ENCODE measurements at places on chromosomes 1 and 21. TPM values are rescaled to one million over a fixed set of nuclear protein-coding genes. Genes with fewer than 3 reads are reported as not detected.
A peak's percentile ranks its signal among the peaks of the same experiment; 100 is the strongest.

GRCh38 chr1:151516031-151516511, 4.9 kb downstream of the CGN start:
- no peak overlapping the region for H3K27ac ChIP-seq
- no peaks in the 10 kb centered on the region for H3K36me3 ChIP-seq
- no peaks in the 10 kb centered on the region for H3K27me3 ChIP-seq
- H3K4me1 ChIP-seq = peaks cover 12% of the 10 kb centered on the region

The LCE1F gene
- not detected for total RNA-seq

- H3K36me3 ChIP-seq = no peaks in the 10 kb centered on the region
- no peaks in the 10 kb centered on the region for H3K27me3 ChIP-seq
- no peak for DNase-seq
- H3K27ac ChIP-seq = no peak overlapping the region
- H3K4me1 ChIP-seq = no peaks in the 10 kb centered on the region
Observed at GRCh38 chr1:99557546-99558202, 88.2 kb upstream of the PALMD start.

GRCh38 chr1:78493451-78493850, 2.7 kb downstream of the PTGFR start:
- no peak overlapping the region for H3K4me3 ChIP-seq
- H3K27me3 ChIP-seq = no peaks in the 10 kb centered on the region
- H3K27ac ChIP-seq = no peak overlapping the region
- H3K36me3 ChIP-seq = no peaks in the 10 kb centered on the region

- H3K4me1 ChIP-seq = no peaks in the 10 kb centered on the region
- H3K36me3 ChIP-seq = no peaks in the 10 kb centered on the region
- no peak for DNase-seq
- H3K27ac ChIP-seq = no peak overlapping the region
- H3K4me3 ChIP-seq = no peak overlapping the region
Observed at GRCh38 chr1:200081969-200082245, 54.4 kb downstream of the NR5A2 start.

GRCh38 chr1:214280386-214281020, 456 bp upstream of the SMYD2 start:
- peak overlapping the region; percentile 86 for H3K27ac ChIP-seq
- peak overlapping the region; percentile 89 for H3K4me3 ChIP-seq
- no peaks in the 10 kb centered on the region for H3K36me3 ChIP-seq
- no peaks in the 10 kb centered on the region for H3K27me3 ChIP-seq
- peaks cover 29% of the 10 kb centered on the region for H3K4me1 ChIP-seq
- peak; percentile 75 for DNase-seq

The ECM1 gene
- total RNA-seq = 28.6 TPM

DNA sequence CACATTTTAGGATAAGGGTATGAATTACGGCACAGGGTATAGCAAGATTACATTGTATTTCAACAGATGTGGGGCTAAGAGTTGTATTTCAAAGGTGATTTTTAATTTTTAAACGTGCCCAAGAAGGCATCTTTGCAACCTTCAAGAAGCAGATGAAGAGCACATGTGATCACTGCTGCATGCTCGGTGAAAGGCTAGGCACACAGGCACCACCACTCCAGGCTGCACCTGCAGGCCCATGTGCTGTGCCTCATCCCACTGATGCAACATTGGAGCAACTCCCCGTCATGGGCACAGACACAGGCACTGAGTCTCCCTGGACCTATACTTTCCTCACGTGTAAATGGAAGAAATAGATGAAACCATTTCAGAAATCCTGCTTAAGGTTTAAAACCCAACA, 23.5 kb downstream of the UBE2G2 start:
- H3K27ac ChIP-seq = no peak overlapping the region
- H3K4me3 ChIP-seq = no peak overlapping the region
- no peaks in the 10 kb centered on the region for H3K27me3 ChIP-seq
- no peaks in the 10 kb centered on the region for H3K4me1 ChIP-seq
- peaks cover 33% of the 10 kb centered on the region for H3K36me3 ChIP-seq

The CHODL gene
- total RNA-seq = 1.2 TPM

The PFDN2 gene
- 42.2 TPM for total RNA-seq

DNA sequence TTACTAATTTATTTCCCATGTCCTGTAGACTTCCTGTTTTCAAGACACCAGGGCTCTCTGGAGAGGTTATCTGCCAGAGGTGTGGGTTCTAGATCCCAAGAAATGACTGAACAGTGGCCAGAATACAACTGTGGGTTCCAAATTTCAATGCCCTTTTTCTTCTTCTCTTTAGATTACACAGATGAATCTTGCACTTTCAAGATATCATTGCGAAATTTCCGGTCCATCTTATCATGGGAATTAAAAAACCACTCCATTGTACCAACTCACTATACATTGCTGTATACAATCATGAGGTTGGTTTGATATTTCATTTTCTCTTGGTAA, 15.0 kb downstream of the IFNAR2 start:
- peak overlapping the region; percentile 24 for H3K27ac ChIP-seq
- H3K4me3 ChIP-seq = no peak overlapping the region

The DLGAP3 gene
- 0.43 TPM for total RNA-seq

DNA sequence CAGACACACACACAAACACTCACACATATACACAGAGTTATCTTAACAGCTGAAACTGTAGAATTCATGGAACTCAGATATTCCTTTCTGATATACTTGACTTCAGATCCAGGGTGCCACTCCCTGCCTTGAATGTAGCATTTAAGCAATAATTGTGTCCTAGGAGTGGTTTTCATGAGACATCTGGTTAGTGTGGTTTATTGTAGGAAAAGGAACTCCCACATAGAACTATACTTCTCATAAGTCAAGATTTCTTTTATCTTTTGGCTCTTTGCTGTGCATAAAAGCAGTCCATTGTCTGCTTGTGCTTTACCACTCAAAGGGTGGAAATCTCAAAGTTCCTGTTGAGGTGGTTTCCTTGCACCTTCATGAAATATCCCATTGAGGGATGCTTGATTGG, 272.6 kb upstream of the SGIP1 start:
- DNase-seq = no peak
- H3K36me3 ChIP-seq = no peaks in the 10 kb centered on the region
- no peak overlapping the region for H3K4me3 ChIP-seq
- no peaks in the 10 kb centered on the region for H3K27me3 ChIP-seq

The FCRL1 gene
- total RNA-seq = 1.5 TPM

- DNase-seq = no peak
- no peaks in the 10 kb centered on the region for H3K27me3 ChIP-seq
- no peaks in the 10 kb centered on the region for H3K36me3 ChIP-seq
Observed at GRCh38 chr21:38794978-38795377, 10.8 kb upstream of the ETS2 start.

GRCh38 chr1:15843826-15844572, 3.5 kb upstream of the SPEN start:
- no peak overlapping the region for H3K4me3 ChIP-seq
- H3K27ac ChIP-seq = peak overlapping the region; percentile 54
- no peaks in the 10 kb centered on the region for H3K4me1 ChIP-seq
- DNase-seq = no peak

The IGSF8 gene
- total RNA-seq = 20.8 TPM

GRCh38 chr1:44817771-44818495, 9.6 kb downstream of the BTBD19 start:
- H3K4me1 ChIP-seq = no peaks in the 10 kb centered on the region
- no peak for DNase-seq
- peak overlapping the region; percentile 92 for H3K27ac ChIP-seq
- peaks cover 9% of the 10 kb centered on the region for H3K36me3 ChIP-seq
- H3K4me3 ChIP-seq = no peak overlapping the region

The NMNAT2 gene
- total RNA-seq = 38.6 TPM

The LCE1A gene
- total RNA-seq = not detected

The NPHP4 gene
- total RNA-seq = 3.0 TPM

GRCh38 chr1:222905151-222905550, 90.3 kb downstream of the DISP1 start:
- H3K4me1 ChIP-seq = no peaks in the 10 kb centered on the region
- no peak for DNase-seq
- H3K27ac ChIP-seq = no peak overlapping the region
- no peak overlapping the region for H3K4me3 ChIP-seq
- H3K27me3 ChIP-seq = no peaks in the 10 kb centered on the region
- no peaks in the 10 kb centered on the region for H3K36me3 ChIP-seq

- H3K4me1 ChIP-seq = peaks cover 12% of the 10 kb centered on the region
- no peaks in the 10 kb centered on the region for H3K36me3 ChIP-seq
- no peak overlapping the region for H3K27ac ChIP-seq
Observed at GRCh38 chr1:110462964-110463363, 12.0 kb downstream of the PROK1 start.

GRCh38 chr21:45322231-45322959, 34.7 kb upstream of the POFUT2 start:
- peaks cover 65% of the 10 kb centered on the region for H3K4me1 ChIP-seq
- no peak for DNase-seq
- no peaks in the 10 kb centered on the region for H3K27me3 ChIP-seq
- H3K27ac ChIP-seq = no peak overlapping the region
- no peak overlapping the region for H3K4me3 ChIP-seq

DNA sequence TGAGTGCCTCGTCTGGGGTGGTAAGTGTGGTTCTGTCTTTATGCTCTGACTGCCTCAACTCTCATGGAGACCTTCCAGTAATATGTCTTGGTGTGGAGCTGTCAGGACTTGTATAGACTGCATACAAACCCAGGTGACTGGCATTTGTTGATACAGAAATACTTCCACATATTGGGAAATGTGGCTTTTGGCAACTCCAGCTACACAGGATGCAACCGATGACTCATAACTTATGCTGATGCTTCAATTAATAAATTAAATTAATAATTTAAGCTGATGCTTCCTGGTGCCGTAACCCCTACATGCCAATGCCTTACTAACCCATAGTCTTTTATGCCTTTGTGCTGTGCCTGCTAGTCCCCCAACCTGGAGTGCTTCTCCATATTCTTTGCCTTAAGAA, 72.3 kb upstream of the ARTN start:
- no peak overlapping the region for H3K4me3 ChIP-seq
- H3K4me1 ChIP-seq = peaks cover 29% of the 10 kb centered on the region
- no peak for DNase-seq
- H3K27me3 ChIP-seq = no peaks in the 10 kb centered on the region

The HSD3B2 gene
- not detected for total RNA-seq

All from right atrium auricular region (tissue), 2 donors.